ENCODE measurements at places on chromosomes 16 and 17.

- DNase-seq: no peak
Measured at GRCh38 chr16:54027558-54027957, 259.0 kb downstream of the IRX3 start.

- no peak for DNase-seq
Measured at GRCh38 chr17:3658784-3659449, 9.5 kb downstream of the TAX1BP3 start.

DNA sequence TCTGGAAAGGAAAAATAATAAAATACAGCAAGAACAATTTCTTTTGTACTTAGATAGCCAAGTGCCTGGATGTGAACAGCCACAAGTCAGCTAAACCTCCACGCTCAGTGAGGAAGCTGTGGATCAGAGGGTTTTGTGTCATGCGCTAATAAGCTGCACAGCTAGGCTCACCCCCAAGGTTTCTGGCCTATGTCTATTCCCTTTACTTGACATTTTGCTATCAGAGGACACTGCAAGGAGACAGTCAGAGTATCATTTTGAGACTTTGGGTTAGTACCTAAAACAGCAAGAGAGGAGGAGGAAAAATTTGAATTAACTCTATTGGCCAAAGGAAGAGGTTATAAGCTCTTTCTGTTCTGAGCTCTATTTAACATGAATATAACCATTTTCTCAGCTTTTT lies 139.3 kb downstream of the KCNJ2 start:
- no peak for DNase-seq

DNA sequence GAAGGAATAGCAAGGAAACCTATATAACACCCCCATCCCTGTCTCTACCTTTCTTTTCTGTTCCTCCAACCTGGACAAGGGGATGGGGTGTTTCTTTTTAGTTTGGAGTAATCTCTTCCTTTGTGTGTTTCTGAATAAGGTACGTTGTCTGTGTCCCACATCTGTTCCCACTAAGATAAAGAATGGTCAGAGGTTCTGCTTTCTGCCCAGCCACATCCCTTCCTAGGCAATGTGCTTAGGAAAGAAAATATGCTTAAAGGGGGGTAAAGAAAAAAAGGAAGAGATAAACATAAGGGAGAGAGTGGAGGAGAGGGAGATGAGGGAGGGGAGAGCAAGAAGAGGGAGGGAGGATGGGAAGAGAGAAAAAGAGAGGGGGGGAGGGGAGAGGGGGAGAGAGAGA lies 35.1 kb downstream of the SLC6A2 start:
- no peak for DNase-seq

DNA sequence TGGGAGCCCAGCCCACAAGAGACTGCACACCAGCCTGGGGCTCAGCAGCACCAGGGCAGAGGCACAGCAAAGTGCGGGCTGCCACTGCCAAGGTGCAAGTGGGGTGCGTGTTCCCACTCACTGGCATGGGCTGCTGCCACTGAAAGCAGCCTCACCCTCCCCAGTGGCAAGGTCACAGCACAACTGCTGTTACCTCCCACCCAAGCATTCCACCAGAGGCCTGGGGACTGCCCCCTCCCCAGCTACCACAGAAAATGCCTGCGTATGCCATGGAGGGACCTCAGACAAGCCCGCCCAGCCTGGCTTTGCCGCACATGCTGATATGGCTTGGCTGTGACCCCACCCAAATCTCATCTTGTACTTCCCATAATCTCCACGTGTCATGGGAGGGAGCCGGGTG lies 33.1 kb downstream of the MEAK7 start:
- no peak for DNase-seq

GRCh38 chr17:78896091-78896833 lies 6.7 kb downstream of the CEP295NL start:
- DNase-seq: no peak

DNA sequence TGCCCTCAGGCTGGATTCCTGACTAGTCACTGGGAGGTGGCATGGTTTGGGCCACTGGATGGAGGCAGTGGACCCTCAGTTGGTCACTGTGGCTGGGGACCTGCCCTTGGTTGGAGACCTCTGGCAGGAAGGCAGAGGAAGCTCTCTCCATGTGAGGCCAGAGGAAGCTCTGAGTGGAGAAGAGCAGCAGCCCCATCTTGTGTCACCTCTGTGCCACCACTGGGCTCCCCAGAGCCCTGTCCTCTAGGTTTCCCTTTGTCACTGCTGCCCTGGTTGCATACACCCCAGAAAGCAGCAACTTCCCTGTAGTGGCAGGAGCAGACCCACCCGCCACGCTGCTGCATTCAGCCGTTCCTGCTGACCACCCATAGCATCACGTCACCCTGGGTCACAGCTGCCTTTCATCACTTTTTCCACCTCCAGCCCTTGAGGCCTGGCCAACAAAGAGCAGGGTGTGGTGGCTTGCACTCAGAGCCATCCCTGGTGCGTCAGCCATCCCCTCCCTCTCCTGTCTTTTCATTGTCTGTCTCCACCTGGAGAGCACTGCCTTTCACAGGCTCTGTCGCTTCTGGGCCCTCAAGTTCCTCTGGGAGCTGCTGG lies 11.9 kb downstream of the CTRL start:
- no peak for DNase-seq

GRCh38 chr16:87375426-87376135 lies 8.0 kb downstream of the FBXO31 start:
- no peak for DNase-seq

GRCh38 chr17:13410874-13411273 lies 190.9 kb downstream of the HS3ST3A1 start:
- DNase-seq: no peak

GRCh38 chr17:1909985-1910384 lies 80.2 kb downstream of the RPA1 start:
- DNase-seq: no peak

GRCh38 chr17:57666201-57666870 lies 78.8 kb downstream of the CCDC182 start:
- DNase-seq: no peak

Measured in stimulated activated naive CD4-positive, alpha-beta T cell (primary cell).